ENCODE measurements at places on chromosomes 12 and 14.

DNA sequence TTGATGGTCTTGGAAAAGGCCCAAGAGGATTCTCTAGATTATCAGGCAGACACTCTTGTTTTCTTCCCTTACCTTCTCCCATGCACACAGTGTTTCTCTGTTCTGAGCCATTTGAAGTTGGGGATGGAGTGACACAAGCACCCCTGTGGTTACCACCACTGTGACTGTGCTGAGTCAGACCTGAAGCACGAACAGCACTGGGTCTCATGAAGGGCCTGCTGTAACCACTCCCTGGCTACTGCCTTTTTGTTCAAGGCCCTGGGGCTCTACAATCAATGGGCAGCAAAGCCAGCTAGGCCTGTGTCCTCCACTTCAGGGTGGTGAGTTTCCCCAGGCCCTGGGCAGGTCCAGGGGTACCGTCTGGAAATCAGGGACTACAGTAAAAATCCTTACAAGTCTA is 65.5 kb downstream of the TSPAN8 start:
- peak; percentile 14 for DNase-seq

DNA sequence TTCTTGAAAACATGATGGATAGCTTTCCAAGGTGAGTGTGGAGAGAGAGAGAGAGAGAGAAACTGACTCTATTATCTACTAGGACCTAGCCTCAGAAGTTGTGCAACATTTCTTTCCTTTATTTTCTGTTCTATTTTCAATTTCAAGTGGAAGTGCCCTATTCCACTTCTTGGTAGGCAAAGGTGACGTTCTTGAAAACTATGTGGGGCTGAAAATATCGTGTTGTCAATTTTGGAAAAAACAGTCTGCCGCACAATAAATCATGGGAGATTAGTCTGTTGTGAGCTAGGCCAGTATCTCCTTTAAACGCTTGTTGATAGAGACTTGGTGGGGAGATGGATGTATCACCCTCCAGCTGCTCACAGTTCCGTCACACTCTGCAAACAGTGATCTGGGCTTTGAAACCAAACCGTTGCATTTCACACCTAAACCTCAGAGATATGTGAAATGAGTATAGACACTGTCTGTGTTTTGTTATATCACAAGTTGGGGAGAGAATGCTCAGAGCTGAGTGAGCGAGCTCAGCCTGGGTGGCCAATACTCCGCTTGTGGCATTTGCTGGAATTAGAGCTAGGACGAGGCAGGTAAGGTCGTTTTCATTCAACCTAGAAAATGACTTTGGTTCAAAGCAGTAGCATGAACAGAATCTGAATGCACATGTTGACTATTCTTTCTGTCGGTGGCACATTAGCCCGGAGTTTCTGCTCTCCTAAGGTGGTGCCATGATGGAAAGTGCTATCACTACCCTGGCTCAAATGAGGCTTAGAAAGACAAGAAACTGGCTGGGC is 75.1 kb upstream of the ST8SIA1 start:
- no peak for DNase-seq

GRCh38 chr14:74065746-74066575 is 18.3 kb downstream of the ALDH6A1 start:
- peak; percentile 24 for DNase-seq

DNA sequence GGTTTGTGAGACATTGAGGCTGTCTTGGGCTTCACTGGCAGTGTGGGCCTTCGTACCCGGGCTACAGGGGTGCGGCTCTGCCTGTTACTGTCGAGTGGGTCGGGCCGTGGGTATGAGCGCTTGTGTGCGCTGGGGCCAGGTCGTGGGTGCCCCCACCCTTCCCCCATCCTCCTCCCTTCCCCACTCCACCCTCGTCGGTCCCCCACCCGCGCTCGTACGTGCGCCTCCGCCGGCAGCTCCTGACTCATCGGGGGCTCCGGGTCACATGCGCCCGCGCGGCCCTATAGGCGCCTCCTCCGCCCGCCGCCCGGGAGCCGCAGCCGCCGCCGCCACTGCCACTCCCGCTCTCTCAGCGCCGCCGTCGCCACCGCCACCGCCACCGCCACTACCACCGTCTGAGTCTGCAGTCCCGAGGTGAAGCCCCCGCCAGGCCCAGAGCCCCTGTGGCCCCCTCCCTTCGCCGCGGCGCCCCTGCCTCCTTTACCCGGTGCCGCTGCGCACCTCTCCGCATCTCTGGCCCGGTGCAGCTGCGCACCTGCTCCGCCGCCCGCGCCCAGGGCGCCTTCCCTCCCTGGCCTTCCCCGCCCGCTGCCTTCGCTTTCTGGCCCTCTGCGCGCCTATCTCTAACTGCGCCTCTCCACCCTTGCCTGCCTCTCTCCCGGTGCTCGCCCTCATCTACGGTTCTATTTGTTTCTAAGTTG is at the start of gene ENO2:
Gene ENO2 (plus strand): TSS at position 335 of the 701 bp plus-strand sequence. CDS start 1,253 bp downstream, outside the sequence.
- DNase-seq, result peak; percentile 80

DNA sequence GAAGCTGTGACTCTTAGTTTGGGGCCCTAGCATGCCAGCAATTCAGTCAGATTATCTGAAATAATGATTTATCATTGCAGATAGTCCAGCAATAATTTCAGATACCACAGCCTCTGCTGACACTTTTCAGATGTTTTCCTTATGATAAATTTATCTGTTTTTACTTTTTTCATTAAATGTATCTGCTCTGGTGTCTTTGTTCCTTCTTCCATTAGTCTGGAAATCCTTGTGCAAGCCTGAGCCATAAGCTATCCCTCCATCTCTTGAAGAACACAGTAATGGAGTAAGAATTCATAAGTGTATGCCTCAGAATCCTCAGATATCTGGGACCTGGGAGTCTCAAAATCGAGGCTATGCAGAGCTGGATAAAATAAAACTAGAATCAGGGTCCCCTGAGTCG is 146.4 kb upstream of the KRR1 start:
- peak; percentile 65 for DNase-seq

DNA sequence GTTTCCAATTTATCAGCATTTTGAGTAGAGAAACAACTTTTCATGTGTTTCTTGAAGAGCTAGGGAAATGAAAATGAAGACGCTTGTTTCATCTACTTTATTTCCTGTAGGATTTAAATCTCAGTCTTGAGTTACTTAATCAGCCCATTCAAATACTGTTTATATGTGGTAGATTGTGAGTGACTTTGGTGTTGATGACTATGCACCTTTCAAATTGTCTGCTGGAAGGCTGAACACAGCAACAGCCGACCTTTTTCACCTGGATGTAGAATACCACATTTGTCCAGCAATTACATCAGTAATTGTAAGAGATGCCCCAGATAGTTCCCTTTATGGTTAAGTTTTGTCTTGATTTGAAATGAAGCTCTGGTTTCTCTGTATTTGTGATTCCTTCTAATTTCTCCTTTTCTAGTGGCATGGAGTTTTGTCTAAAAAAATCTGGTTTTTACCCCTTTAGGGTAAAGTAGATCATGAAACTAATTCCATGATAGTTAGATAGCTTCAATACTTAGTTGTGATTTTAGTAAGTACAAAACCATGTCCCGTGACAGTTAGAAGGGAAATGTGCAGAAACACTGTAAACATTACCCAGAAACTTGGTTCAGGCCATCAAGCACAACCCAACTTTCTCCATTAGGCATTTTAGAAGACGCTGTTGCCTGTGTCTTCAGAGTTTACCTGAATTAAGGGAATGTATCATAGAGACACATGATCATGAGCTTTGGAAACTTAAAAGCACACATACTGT is 165.0 kb downstream of the SRGAP1 start:
- no peak for DNase-seq

DNA sequence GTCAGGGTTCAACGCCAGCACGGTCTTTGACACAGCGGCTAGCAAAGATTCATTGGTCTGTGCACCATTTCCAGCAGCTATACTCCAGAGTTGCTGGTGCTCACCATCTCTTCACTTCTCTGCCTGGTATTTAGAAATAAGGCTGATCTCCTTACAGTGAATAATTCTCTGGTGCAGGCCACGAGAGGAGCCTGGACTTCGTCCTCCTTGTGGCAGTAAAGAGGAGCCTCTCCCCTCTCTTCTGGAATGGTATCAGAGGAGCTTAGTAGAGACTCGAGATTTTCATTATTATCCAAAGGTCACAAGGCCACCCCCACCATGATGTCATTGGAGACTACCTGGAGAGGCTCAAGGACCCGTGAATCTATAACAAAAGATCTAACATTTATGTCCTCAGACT is 30.8 kb upstream of the BCL2L14 start:
- no peak for DNase-seq

- peak; percentile 15 for DNase-seq
These were observed 2.5 kb upstream of the LRRK2 start for GRCh38 chr12:40222247-40222646.

DNA sequence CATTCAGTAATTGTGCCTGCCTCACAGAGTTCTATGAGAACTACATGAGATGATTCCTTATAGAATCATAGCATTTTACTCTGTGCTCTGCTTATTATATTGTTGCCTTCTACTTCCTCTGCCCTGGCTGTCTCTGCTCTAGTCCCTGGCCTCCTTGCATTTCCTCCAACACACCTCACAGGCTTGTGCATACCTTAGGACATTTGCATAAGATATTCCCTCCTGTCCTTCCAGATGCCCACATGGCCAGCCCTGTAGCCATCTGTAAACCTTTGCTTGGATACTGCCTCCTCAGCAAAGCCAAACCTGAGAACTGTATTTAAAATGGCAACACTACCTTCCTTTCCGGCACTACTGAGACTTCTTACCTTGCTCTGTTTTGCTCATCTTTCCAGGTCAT is 453.6 kb downstream of the NELL2 start:
- DNase-seq, result no peak

DNA sequence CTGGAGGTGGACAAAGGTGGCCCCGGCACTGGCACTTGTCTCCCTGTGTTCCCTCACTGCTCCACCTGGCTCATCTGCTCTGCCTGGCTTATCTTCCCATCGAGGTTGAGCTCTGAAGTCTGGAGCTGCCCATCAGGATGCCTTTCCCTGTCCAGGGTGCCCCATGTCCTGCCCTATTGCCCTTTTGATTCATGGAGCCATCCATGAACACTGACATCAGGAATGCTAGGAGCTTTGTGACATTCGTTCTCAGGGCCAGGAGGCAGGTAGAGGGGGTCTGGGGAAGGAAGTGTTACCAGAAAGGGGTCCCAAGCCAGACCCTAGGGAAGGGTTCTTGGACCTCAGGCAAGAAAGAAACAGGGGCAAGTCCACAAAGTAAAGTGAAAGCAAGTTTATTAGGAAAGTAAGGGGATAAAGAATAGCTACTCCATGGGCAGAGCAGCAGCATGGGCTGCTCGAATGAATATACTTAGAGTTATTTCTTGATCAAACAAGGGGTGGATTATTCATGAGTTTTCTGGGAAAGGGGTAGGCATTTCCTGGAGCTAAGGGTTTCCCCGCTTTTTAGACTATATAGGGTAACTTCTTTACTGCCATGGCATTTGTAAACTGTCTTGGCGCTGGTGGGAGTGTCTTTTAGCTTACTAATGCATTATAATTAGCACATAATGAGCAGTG is 51.6 kb downstream of the RIN3 start:
- DNase-seq, result no peak

DNA sequence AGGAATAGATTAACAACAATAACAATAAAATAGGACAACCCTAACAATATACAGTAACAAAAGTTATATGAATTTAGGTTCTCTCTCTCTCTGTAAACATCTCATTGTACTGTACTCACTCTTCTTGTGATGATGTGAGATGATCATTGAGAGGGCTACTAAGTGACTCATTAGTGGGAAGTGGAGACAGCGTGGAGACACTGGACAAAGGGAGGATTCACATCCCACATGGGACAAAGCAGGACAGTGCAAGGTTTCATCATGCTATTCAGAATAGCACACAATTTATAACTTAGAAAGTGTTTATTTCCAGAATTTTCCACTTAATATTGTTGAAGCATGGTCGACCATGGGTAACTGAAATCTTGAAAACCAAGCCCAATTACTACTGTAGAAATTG is 26.0 kb upstream of the SPATA7 start:
- DNase-seq, result no peak

DNA sequence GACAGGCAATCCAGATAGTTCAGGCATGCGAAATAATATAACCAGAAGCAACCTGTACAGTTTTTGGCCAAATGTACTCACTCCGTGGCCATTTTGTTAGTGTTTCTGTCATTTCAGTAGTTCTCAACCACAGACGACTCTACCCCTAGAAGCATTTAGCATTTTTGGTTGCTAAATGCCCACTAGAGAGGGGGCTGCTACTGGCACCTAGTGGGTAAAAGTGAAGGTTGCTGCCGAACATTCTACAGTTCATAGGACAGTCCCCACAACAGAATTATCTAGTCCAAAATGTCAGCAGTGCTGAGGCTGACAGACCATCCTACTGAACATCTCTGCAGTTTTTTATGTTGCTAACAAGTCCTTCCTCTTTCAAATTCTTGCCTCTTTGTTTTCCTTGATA is 107.4 kb downstream of the TSHR start:
- no peak for DNase-seq

GRCh38 chr12:51025338-51025835 is 797 bp downstream of the SLC11A2 start:
- DNase-seq, result no peak

DNA sequence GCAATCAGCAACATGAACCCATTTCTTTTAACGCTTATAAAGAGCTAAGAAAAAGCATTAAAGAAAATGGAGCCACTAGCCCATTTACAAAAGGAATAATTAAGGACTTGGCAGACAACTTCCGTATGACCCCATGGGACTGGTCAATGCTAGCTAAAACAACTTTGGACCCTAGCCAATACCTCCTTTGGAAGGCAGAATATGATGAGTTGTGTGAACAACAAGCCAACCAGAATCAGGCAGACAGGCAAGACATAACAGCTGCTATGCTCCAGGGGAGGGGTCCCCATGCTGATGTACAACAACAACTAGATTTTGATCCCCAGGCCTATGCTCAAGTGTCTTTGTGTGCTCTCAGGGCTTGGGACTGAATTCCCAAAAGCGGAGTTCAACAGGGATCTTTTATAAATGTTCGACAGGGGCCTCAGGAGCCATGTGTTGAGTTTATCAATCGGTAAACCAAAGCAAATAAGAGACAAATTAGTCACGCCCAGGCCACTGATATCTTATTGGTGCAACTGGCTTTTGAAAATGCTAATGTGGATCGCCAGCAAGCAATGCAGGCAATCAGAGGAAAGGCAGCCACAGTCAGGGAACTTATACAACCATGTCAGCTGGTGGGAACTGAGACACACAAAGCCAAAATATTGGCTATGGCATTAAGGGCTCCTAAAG is 254.4 kb upstream of the DIO2 start:
- no peak for DNase-seq

- DNase-seq, result peak; percentile 56
These were observed 1.2 kb downstream of the RPLP0 start for GRCh38 chr12:120199595-120200306.

DNA sequence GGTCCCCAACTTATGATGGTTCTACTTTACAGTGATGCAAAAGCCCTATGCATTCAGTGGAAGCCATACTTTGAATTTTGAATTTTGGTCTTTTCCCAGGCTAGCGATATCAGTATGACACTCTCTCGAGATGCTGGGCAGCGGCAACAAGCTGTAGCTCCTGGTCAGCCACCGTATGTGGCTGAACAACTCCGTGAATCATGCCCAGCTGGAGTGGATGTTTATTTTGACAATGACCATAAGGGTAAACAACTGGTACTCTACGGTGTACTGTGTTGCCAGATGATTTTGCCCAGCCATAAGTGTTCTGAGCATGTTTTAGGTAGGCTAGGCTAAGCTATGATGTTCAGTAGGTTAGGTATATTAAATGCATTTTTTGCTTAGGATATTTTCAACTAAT is 8.2 kb upstream of the ZNF410 start:
- DNase-seq, result no peak

All from fibroblast of skin of right biceps (primary cell).